Stimulated activated CD8-positive, alpha-beta memory T cell treated with anti-CD3 and anti-CD28 coated beads, Interleukin-4, amount 100 ng/mL, for 1 hour (primary cell): ENCODE measurements at places on chromosomes 4 and X.
A peak's percentile ranks its signal among the peaks of the same experiment; 100 is the strongest.

GRCh38 chrX:119442286-119442685 lies 26.0 kb upstream of the SLC25A5 start:
- DNase-seq: no peak

GRCh38 chr4:2241003-2241402 lies 918 bp downstream of the HAUS3 start:
- DNase-seq: no peak

- no peak for DNase-seq
Measured at GRCh38 chr4:24108567-24108966, 218.7 kb upstream of the PPARGC1A start.

DNA sequence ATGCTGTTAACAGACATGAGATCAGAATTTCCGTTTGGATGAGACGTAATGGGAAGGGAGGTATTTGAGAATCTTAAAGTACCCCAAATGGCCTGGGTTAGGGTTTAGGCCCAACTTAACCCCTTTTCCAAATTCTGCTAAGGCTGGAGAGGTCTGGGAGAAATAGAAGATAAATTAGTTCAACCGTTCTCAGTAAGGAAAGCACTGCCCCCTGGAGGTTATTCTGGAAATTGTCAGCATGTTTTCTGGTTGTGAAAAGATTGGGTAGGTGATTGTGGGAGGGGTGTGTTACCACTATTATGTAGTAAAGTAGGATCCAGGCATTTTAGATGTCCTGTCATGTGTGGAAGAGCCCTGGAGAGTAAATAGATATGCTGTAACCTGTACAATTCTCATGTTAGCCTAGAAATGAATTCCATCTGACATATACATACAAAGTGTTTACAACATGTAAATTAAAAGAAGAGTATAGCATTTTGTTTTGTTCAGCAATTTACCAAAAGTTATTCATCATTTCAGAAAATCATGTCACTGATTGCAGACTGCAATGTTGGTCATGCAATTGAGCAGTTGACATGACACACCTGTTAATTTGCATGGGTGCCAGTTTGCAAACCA lies 26.8 kb upstream of the GRXCR1 start:
- DNase-seq: peak; percentile 2

DNA sequence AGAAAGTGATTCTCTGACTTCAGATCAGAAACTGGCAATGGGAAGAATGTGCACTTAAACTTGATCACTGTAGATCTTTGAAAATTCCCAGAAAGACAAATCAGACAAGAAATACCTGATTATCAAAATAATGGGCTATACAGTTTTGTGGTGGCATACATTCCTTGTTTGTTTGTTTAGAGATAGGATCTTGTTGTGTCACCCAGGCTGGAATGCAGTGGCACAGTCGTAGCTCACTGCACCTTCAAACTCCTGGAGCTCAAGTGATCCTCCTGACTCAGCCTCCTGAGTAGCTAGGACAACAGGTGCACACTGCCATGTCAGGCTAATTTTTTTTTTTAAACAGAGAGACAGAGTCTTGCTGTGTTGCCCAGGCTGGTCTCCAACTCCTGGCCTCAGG lies 81.0 kb upstream of the SPRY1 start:
- DNase-seq: no peak
